ENCODE measurements at places on chromosomes 6 and 20.

DNA sequence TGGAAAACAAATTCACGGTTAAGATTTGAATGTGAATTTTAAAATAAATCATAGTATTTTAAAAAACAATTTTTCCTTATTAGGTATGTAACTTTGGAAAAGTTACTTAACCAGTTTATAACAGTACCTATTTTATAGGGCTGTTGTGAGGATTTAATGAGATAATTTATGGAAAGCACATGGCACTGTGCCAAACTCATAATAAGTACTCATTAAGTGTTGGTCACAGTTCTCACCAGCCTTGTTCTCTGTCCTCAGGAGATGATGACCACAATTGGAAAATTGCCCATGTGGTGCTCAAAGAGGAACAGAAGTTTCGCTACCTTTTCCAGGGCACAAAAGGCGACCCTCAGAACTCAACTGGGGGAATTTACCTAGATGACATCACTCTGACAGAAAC, 39.6 kb downstream of the MEP1A start:
- no peak for DNase-seq

DNA sequence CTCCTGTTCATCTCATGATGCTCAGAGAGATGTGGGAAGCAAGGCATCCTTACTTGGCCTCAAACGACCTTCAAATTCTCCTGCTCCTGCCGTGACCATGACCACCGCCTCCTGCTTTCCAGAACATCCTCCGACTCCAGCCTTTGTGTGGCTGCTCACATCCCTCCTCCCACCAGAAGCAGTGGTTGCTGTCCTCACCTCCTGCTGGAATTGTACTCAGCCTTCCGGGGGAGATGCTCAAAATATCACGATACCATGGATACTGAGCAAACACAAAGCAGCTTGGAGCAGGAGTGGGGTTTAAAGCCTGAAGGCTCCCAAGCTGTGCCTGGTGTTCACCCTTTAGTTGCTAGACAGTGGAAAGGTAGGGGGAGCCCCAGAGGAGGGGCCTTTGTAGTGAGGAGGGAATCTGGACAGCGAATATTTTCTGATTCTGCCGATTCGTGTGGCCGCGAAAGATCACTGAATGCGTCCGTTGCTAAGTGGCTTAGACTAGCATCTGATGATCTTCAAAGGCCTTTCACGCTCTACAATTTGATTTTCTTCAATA, 9.3 kb upstream of the DUSP22 start:
- DNase-seq = no peak

DNA sequence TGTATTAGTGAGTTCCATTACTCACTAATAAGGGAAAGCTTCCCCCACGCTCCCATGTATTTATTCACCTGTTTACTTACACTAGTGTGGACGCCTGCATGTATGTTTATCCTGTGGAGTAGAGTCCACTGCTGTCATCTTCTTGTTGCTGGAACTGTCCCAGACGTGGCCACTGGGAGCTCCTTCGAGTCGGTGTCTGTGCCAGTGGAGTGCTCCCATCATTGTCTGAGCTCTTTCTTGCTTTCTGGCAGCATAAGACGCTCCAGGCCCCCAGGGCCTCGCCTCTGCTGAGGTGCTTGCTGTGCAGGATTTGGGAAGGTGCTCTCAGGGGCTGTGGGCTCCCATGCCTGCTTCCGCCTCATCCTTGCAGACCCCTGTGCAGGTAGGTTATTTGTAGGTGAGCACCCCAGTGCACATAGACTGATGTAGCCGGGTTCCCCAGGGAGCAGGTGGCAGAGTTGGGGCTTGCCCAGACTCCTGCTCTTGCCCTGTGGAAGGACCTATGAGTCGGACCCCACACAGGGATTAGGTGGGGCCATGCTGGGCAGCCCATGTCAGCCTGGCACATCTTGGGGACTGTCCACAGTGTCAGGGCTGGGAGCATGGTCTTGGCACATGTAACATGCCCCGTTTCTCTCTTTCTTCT, 16.6 kb downstream of the PHACTR3 start:
- no peak for DNase-seq

DNA sequence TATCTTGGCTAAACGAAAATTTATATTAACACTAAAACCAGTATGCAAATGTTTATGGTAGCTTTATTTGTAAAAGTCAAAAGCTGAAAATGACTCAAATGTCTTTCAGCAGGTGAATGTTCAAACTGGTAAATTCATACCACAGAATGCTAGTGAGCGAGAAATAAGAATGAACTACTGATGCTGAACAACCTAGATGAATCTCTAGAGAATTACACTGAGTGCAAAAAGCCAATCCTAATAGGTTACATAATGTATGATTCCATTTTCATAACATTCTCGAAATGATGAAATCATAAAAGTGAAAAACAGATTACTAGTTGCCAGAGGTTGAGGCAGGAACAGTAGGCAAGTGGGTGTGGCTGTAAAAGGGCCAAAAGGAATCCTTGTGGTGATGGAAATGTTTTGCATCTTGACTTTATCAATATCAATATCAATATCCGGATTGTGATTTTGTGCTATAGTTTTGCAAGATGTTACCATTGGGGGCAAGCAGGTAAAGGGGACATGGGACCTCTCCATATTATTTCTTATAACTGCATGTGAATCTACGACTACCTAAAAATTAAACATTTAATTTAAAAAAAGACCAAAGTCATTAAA, 26.1 kb downstream of the ZNF311 start:
- no peak for DNase-seq

GRCh38 chr20:56429502-56429901, 17.4 kb downstream of the CASS4 start:
- DNase-seq = no peak

DNA sequence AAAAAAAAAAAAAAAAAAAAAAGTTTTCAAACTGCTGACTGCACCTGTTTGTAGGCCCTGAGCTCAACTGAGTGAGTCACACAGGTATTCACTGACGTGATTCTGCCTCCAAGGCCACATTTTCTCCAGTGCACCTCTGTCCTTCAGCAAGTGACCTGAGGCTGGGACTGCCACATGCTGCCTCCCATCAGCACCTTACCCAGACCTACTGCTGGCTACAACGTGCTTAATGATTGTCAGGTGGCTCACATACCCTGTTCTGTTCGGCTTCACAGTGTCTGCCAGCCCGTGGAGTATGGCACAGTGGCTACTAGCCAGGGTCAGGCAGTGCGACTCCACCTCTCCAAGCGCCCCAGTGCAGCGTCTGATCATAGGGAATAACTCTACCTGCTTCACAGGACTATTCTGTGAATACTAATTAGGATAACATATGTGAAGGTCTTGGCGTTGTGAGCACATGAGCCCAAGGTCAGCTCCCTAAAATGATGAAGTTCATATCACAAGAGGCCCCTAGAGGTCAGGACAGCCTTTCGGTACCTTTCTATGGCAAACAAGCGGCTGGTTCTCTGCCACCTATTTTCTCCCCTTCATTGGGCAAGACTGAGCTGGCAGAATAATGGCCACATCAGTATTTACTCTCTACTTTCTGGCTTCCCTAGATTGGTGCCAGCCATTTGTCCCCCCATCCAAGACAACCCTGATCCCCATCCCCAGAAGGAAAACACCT, 28.1 kb downstream of the RIPOR3 start:
- no peak for DNase-seq

GRCh38 chr6:88548891-88549505, 382.9 kb upstream of the CNR1 start:
- DNase-seq = no peak

DNA sequence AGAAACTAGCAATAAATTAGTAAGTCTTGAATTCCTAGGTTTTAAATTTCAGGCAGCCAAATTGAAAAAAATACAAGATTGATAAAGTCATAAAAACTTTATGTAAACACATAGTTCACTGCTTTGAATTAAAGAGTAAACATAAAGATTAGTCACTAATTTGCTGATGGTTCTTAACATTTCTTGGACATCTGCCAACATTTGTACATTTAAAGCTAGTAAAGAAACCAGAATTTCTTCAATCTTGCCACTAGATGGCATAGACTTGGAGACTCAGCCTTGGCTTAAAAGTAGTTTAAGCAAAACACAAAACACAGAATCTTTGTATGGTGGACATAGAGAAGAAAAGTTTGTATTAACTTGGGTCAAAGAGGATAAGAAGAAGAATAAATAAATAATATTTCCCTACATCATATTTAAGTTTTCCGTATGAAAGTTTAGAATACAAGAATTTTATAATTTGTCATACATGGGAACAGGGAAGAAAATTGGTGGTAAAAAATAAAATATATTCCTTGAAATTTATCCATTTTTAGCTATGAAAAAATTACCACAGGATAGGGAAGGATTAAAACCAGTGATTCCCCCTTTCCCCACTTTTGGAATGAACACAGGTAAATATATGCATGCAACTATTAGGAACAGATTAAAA, 41.7 kb upstream of the FAM135A start:
- DNase-seq = no peak

Data from left forelimb (tissue), 1 donor.